ENCODE measurements at places on chromosomes 5 and 9. TPM values are rescaled to one million over a fixed set of nuclear protein-coding genes. Genes with fewer than 3 reads are reported as not detected.
A peak's percentile ranks its signal among the peaks of the same experiment; 100 is the strongest.

GRCh38 chr9:20640331-20641187 lies 18.3 kb upstream of the MLLT3 start:
- no peaks in the 10 kb centered on the region for H3K27me3 ChIP-seq
- peaks cover 32% of the 10 kb centered on the region for H3K4me1 ChIP-seq
- no peak overlapping the region for H3K27ac ChIP-seq
- DNase-seq: no peak
- no peak overlapping the region for H3K4me3 ChIP-seq

- H3K27ac ChIP-seq: no peak overlapping the region
- DNase-seq: no peak
- no peaks in the 10 kb centered on the region for H3K27me3 ChIP-seq
- no peak overlapping the region for H3K4me3 ChIP-seq
Measured at GRCh38 chr9:125894566-125894965, 147.4 kb downstream of the PBX3 start.

DNA sequence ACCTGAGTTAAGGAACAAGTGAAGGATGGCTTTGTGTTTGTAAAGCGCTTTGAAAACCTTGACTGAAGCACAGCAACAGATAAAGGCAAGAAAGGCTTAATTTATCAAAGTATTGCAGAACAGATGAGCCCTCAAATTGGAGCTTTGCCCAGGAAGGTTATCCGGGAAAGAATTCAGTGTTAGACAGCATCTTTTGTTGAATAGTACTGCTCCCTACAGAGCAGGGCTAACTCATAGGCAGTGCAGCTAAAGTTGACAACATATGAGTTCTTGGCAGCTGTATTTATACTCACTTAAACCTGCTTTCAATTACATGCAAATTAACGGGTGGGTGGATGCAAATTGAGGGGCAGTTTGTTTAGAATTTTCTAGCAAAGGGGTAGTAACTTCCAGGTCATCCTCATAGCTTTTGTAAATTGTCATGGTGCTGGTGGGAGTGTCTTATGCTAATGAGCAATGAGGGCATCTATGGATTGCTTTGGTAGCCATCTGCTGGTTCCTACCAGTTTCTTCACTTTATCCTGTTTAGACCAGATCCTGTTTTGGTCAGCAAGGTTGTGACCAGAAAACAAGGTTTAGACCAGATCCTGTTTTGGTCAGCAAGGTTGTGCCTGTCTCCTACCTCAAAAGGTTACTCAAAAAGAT lies 105.8 kb downstream of the GDA start:
- no peak overlapping the region for H3K4me3 ChIP-seq
- no peak for DNase-seq
- no peak overlapping the region for H3K27ac ChIP-seq
- H3K27me3 ChIP-seq: peaks cover 22% of the 10 kb centered on the region

Gene C5orf46
- not detected for total RNA-seq

Gene DRD1
- not detected for total RNA-seq

GRCh38 chr5:31763424-31763823 lies 124.5 kb downstream of the PDZD2 start:
- H3K36me3 ChIP-seq: no peaks in the 10 kb centered on the region
- H3K27me3 ChIP-seq: peaks cover 45% of the 10 kb centered on the region

GRCh38 chr9:19411316-19411715 lies 2.5 kb downstream of the ACER2 start:
- no peak overlapping the region for H3K4me3 ChIP-seq
- no peak for DNase-seq
- peaks cover 4% of the 10 kb centered on the region for H3K27me3 ChIP-seq
- no peaks in the 10 kb centered on the region for H3K36me3 ChIP-seq
- no peak overlapping the region for H3K27ac ChIP-seq
- H3K4me1 ChIP-seq: peaks cover 13% of the 10 kb centered on the region

- H3K27me3 ChIP-seq: no peaks in the 10 kb centered on the region
- peaks cover 3% of the 10 kb centered on the region for H3K4me1 ChIP-seq
- no peak overlapping the region for H3K4me3 ChIP-seq
Measured at GRCh38 chr5:91408710-91409109, 25.6 kb upstream of the ARRDC3 start.

DNA sequence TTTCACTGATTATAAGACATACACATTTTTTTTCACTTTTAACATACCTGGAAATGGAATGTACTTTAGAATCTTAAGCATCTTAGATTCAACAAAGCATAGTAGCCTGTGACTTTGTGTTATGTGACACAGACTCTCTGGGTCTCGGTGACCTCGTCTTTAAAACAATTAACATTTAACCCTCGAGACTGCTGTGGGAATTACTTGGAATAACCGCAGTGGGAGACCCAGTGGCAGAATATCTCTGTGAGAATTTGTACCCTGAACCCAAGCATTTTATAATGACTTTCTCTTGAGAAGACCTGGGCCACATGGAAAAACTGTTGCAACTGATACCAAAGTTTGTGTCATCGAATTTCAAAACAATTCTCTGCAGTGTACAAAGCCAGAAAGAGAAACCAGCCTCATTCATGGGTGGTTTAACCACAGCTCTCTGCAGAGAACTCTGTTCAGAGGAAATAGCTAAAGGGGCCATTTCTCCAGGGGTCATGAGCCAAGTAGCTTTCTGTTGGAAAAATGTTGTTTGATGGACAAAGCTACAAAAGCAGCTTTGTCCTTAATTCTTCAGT lies 10.0 kb upstream of the RETREG1 start:
- H3K27ac ChIP-seq: no peak overlapping the region
- no peak for DNase-seq
- peaks cover 54% of the 10 kb centered on the region for H3K27me3 ChIP-seq
- no peaks in the 10 kb centered on the region for H3K36me3 ChIP-seq
- H3K4me3 ChIP-seq: no peak overlapping the region

- peaks cover 2% of the 10 kb centered on the region for H3K36me3 ChIP-seq
- no peak for DNase-seq
- no peak overlapping the region for H3K4me3 ChIP-seq
- H3K4me1 ChIP-seq: peaks cover 7% of the 10 kb centered on the region
Measured at GRCh38 chr9:110592044-110592830, 12.7 kb upstream of the SVEP1 start.

Gene ADAMTS19
- total RNA-seq: 0.08 TPM

Gene SLC45A2
- total RNA-seq: not detected

GRCh38 chr9:100927763-100928162 lies 100.8 kb upstream of the PLPPR1 start:
- H3K27me3 ChIP-seq: no peaks in the 10 kb centered on the region
- H3K4me3 ChIP-seq: no peak overlapping the region
- H3K4me1 ChIP-seq: no peaks in the 10 kb centered on the region
- no peaks in the 10 kb centered on the region for H3K36me3 ChIP-seq
- no peak overlapping the region for H3K27ac ChIP-seq

GRCh38 chr5:147751156-147751830 lies 31.2 kb downstream of the JAKMIP2 start:
- no peak for DNase-seq
- H3K36me3 ChIP-seq: no peaks in the 10 kb centered on the region
- H3K4me1 ChIP-seq: peaks cover 11% of the 10 kb centered on the region
- no peak overlapping the region for H3K27ac ChIP-seq
- H3K27me3 ChIP-seq: no peaks in the 10 kb centered on the region
- H3K4me3 ChIP-seq: no peak overlapping the region

- peaks cover 11% of the 10 kb centered on the region for H3K27me3 ChIP-seq
- DNase-seq: no peak
- H3K4me3 ChIP-seq: no peak overlapping the region
- H3K4me1 ChIP-seq: peaks cover 3% of the 10 kb centered on the region
- H3K27ac ChIP-seq: no peak overlapping the region
- H3K36me3 ChIP-seq: no peaks in the 10 kb centered on the region
Measured at GRCh38 chr9:98460704-98461103, 205.3 kb upstream of the TBC1D2 start.

DNA sequence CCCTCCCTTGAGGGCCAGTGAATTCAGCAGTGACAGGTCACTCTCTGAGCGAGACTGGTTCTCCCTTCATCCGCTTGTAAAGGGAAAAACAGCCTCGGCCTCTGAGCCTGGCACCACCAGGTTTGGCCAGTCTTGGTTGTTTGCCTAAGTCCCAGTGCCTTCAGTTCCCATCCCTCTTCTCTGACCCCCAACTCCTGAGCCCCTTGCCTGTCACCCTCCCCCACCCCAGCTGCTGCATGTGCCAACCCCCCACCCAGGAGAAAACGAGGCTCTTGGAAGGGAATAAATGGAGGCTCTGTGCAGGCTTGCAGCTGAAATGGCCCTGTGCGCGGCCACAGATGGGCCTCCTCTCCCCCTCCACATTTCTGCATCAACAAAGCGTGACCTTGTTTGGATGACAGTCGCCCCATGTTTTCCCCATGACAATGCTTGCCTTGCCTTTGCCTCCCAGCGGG lies 3.1 kb downstream of the URM1 start:
- H3K4me3 ChIP-seq: no peak overlapping the region
- no peak for DNase-seq
- H3K27ac ChIP-seq: no peak overlapping the region
- no peaks in the 10 kb centered on the region for H3K27me3 ChIP-seq
- H3K4me1 ChIP-seq: peaks cover 26% of the 10 kb centered on the region

DNA sequence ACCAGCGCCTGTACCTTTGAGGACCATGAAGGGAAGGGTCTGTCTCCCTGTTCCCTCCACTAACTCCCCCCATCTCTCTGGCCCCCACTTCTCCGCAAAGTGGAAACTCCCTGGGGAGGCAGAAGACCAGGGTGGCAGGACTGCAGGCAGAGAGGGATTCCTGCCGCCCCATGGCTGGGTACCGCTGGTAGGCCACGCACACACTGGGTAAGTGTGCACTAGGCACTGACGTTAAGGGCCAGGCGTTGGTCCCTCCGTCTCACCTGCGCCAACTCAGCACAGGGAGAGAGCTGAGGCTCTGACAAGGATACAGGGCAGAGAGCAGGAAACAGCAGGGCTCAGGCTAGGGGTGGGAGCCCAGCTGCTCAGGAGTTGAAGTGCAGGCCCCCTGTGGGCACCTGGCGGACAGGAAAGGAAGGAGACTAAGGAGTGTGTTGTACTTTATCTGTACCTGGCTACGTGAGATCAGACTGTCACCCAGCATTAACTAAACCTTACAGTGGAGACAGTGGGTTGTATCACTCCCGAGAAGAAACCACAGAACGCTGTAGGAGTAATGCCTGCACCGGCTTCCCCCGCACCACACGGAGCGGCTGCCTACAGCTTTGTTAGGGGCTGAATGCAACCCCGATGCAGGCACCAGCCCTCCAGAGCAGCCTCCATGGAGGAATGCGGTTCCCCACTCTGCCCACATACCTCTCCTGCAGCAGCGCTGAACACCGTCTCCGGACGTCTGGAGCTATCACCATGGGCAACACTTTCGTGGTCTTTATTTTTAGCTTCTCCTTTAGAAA lies 34.2 kb upstream of the CLPTM1L start:
- no peak overlapping the region for H3K4me3 ChIP-seq
- peaks cover 12% of the 10 kb centered on the region for H3K27me3 ChIP-seq
- H3K27ac ChIP-seq: no peak overlapping the region
- no peaks in the 10 kb centered on the region for H3K4me1 ChIP-seq
- H3K36me3 ChIP-seq: no peaks in the 10 kb centered on the region

DNA sequence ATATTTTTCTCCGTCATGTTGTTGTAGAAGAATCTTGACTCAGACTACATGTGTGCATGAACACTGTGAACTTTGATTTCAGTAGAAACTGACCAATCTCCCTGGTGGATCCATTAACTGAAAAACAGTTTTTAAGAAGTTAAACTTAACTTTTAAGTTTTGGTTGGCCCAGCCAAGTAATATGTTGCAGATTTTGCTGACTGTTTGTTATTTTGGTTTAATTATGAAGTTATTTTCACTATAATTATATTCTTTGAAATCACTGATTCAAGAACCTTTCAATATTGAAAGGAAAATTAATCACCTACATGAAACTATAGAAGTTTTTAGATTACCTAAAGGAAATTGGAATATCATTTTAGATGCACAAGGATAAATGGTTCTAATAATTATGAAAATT lies 373.6 kb upstream of the COX7C start:
- H3K36me3 ChIP-seq: no peaks in the 10 kb centered on the region
- H3K27me3 ChIP-seq: no peaks in the 10 kb centered on the region
- DNase-seq: no peak
- H3K4me1 ChIP-seq: no peaks in the 10 kb centered on the region
- no peak overlapping the region for H3K4me3 ChIP-seq

GRCh38 chr5:59835800-59836199 lies 57.7 kb downstream of the PDE4D start:
- H3K36me3 ChIP-seq: no peaks in the 10 kb centered on the region
- peaks cover 44% of the 10 kb centered on the region for H3K27me3 ChIP-seq
- no peak overlapping the region for H3K4me3 ChIP-seq
- H3K27ac ChIP-seq: no peak overlapping the region

Gene FSTL4
- total RNA-seq: not detected

Gene IFNA13
- not detected for total RNA-seq

Gene DOCK8
- total RNA-seq: not detected

Gene FGF1
- total RNA-seq: 0.73 TPM

DNA sequence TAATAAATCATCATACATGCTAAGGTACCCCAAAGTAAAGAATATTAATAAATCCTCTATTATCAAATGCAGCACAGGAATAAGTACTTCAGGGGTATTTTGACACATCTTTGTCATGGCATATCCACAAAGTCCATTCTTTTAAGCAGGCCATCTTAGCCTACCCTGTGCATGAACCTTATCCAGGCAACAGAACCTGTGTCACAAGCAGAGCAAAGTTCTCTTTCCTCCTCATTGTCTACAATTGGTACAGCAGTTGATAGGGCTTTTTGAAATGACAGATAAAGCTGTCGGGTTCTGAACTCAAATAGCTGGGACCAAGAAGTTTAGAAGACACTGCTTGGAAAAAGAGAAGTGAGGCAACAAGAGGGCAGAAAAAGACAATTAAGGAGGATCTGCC lies 30.8 kb upstream of the PURA start:
- H3K27me3 ChIP-seq: peaks cover 66% of the 10 kb centered on the region
- no peak overlapping the region for H3K27ac ChIP-seq
- no peaks in the 10 kb centered on the region for H3K4me1 ChIP-seq
- H3K36me3 ChIP-seq: no peaks in the 10 kb centered on the region
- H3K4me3 ChIP-seq: no peak overlapping the region

- peaks cover 19% of the 10 kb centered on the region for H3K4me1 ChIP-seq
- H3K4me3 ChIP-seq: no peak overlapping the region
- H3K36me3 ChIP-seq: no peaks in the 10 kb centered on the region
- DNase-seq: no peak
Measured at GRCh38 chr5:65871182-65871581, 55.2 kb upstream of the ERBIN start.

Gene IL3
- not detected for total RNA-seq

DNA sequence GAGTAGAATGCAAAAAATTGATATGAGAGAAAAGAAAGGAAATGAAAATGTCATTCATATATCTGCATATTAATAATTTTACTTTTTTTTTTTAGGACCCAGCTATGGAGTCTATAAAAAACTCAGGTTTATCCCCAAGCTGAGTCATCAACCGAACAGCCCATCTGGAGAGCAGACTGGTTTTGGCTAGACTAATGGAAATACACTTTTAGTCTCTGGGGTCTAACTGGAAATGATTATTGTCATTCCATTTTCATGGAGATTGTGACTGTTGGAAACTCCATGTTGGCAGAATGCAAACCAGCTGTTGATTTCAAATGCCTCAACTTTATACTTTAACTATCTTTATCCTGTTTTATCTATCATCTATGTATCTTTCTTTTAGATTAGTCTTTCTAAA lies 28.7 kb downstream of the ANXA1 start:
- no peaks in the 10 kb centered on the region for H3K36me3 ChIP-seq
- H3K27ac ChIP-seq: peak overlapping the region; percentile 16
- H3K27me3 ChIP-seq: peaks cover under 1% of the 10 kb centered on the region
- peaks cover 27% of the 10 kb centered on the region for H3K4me1 ChIP-seq
- H3K4me3 ChIP-seq: no peak overlapping the region
